ENCODE measurements at places on chromosomes 1 and 21.

DNA sequence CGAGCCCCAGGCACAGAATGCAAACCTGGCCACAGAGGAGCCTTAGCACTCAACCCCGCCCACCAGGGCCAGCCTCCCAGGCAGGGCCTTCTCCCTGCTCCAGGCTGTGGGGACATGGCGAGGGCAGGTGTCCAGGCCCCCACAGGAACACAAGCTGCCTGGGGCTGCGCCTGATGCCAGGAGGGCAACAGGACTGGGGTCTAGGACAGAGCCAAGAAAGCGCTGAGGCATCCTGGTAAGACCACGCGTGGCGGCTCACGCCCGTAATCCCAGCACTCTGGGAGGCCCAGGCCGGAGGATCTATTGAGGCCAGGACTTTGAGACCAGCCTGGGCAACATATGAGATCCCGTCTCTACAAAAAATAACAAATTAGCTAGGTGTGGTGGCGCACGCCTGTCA lies 59.1 kb downstream of the MEGF6 start:
- DNase-seq: no peak

DNA sequence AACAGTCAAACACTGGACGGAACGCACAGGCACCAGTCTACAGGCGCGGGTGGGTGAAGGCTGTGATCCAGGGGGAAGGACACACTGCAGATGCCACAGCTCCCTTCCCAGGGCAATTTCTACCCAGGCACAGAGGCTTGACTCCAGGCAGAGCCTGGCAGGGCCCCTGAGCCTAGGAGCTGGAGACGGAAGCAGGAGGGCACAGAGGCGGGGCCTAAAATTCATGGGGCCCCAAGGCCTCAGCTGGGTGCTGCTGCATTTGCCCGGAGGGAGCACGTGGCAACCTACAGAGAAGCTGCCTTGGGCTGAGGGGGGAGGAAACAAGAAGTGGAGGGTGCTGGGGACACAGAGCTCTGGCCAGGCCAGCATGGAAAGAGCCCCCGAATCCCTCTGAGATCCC lies 41.2 kb downstream of the UBE2G2 start:
- no peak for DNase-seq

DNA sequence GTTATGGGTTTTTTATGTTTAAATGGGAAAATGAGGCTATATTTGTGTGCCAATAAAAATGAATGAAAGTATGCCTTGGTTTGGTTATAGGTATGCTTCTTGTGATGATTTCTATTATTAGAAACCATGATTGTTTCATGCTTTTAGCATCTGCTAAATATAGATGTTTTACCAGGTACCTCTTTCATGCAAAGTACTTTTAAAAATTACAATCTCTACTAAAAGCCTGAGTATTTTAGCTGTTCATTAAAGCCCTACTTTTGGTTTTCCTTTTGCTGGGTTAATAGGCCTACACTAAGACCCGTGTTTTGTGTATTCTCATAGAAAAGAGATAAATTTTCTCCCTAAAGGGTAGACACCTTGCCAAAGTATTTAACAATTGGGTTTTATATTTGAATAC lies 32.0 kb downstream of the MTF2 start:
- no peak for DNase-seq

- no peak for DNase-seq
Observed at GRCh38 chr1:18727956-18728355, 97.3 kb downstream of the PAX7 start.

DNA sequence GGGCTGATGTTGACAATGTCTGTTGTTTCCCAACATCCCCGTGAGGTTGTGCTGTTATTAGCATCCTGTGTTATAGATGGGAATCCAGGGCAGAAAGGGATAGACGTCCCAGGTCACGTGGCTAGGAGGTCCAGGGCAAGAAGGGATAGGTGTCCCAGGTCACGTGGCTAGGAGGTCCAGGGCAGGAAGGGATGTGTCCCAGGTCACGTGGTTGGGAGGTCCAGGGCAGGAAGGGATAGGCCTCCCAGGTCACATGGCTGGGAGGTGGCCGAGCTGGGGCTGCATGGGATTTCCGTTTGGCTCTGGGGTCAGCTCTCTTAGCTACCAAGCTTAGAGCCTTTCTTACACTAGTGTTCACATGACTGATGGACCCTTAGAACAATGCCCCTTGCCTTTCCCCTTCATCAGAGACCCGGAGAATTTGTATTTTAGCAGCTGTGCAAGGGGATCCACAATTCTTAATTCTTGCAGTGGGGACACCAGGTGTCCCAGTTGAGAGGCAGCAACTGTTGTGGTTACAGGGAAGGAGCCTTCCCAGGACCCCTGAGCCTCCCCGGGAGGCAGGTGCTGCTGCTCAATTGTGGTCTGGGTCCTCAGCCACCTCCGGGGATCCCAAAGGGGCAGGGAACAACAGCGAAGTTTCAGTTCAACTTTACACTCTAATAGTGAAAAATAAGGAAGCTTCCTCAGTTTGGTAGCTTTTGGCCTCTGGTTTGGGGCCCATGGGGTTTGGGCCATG lies 69.2 kb downstream of the UMODL1 start:
- DNase-seq: no peak

Measured in activated T-helper 1 cell treated with anti-CD3 and anti-CD28 coated beads, Interleukin-12 subunit alpha, Interleukin-12 subunit beta, Interleukin-2, Interleukin-4 antibody, amounts not matched to agents 30 ng/mL and 10 ng/mL and 1 ng/mL, durations not matched to agents 14 hours and 24 hours and 36 hours (primary cell).